ENCODE measurements at places on chromosomes 4 and X.

DNA sequence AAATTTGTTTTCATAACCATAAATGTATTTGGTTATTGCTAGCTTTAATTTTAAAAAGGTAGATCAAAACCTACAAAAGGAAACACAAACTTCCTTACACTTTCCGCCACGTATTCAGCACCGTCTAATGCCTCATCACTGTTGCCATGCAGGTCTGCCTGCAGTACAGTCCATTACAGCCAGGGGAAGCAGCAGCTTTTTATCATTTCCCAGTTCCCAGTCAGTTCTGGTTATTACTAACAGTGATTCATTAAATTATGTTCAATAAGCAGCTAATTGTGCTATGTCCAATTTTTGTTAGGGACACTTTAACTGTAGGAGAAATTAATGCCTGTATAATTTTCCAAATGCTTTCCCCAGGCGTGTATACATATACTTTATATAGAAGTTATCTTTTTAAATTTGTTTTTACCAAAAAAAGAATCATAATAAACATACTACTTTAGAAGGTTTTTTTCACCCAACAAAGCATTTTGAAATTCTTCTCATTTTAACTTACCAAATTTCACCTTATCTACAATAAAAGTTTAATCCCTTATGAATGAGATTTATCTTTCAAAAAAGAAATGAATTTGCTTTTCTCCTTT lies 93.3 kb downstream of the ANXA3 start:
- DNase-seq: no peak

DNA sequence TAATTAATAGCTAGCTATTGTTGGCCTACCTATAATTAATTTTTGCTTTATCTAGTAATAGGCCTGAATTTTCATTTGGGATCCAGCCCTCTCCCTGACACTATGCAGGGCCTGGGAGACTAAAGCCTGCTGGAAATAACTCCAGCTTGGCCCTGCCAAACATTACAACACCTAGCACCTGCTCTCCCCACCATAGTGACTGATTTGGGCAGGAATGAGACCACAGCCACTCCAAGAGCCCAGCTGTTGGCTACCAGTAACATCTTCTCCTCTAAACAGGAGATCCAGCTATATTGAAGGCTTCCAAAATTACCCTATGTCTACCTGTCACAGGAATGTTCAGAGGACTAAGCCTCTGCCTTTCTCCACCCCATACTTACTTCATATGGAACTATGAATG lies 225.1 kb downstream of the IDS start:
- DNase-seq: no peak

DNA sequence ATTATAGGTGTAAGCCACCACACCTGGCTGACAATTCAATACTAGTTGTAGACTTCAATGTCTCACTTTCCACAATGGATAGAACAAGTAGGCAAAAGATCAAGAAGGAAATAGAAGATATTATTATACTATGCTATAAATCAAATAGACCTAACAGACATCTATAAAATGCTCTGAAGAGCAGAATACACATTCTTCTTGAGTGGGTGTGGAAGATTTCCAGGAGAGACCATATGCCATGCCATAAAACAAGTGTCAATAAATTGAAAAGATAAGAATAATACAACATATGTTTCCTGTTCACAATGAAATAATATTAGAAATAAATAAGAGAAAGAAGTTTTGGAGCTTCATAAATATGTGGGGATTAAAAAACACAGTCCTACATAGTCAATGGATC lies 179.3 kb upstream of the AMOT start:
- DNase-seq: no peak

- DNase-seq: no peak
These were observed 34.1 kb downstream of the SETD7 start for GRCh38 chr4:139521754-139522401.

DNA sequence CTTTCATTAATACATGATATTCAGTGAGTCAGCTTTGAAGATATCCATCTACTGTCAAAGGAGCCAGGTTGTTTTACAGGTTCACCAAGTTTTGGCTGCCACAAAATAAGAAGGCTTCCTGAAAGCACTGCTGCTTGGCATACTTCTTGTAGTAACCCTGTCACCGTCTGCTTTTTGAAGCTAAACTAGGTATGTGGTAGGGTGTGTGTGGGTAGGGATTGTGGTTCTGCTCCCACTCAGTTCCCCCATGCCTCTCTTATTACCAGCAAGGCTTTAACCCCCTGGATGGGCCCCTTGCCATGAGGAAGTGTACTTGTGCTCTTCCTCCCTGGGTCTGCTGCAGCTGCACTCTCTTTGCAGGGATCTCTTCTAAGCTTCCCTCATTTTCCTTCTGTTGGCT lies 191.2 kb downstream of the BANK1 start:
- no peak for DNase-seq

DNA sequence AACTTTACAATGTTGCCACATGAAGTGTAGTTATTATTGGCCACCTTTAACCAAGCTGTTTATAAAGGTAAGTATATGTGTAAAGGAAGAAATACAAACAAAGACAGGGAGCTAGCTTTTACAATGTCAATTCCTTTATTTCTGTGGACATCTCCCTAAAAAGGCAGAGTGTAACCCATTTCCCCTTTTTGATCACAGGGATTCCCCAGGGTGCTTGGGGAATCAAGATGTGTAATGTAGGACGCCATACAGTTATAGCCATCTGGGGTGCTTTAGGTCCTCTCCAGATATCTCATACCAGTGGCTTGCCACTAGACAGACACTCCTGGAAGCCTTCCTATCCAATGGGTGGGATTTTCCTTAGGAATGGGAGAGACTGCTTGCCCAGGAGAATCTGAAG lies 4.2 kb upstream of the CUL4B start:
- no peak for DNase-seq

DNA sequence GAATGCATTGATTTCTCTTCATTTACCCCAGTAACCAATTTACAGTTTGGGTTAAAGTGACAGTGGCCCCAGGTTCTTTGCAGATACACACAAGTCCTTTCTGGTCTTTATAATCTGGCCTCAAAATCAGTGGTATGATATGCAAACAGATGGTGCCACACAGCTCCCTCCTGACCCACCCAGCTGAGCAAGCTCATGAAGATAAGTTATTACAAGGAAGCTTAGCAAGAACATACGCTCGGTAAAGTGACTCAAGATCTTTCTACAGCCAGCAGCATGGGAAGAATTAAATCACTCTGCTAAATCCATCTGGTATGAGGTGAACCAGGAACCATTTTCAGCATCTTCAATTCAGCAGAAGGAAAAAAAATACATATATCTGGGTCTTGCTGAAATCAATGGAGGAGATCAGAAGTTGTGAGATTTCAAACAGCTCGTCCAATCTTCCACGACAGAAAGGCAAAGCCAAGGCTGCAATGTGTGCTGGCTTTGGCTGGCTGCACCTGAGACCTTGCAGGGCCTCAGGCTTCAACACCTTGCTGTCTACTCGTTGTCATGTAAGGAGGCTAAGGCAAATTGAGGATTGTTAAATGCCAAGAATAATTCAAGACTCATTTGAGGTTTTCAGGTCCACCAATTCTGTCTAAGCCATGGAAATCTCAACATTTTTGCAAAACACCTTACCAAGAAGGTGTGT lies 28.2 kb downstream of the SEL1L3 start:
- no peak for DNase-seq

DNA sequence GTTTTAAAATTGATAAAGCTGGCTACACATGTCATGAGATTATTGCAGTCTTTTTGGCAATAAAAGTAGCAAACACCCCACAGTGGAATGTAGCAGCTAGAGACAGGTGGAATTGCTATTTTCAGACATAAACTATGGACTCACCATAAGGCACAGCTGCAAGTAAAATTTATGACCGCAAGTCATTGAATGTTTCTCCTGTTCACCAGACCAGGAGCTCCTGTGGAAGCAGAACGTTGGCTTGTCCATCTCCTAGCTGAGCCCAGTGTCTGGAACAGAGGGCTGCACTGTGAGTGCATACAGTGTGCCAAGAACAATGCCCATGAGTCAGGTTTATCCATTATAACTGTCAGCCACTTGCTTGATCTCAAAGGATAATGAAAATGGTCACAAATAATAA lies 538.2 kb downstream of the INPP4B start:
- no peak for DNase-seq

DNA sequence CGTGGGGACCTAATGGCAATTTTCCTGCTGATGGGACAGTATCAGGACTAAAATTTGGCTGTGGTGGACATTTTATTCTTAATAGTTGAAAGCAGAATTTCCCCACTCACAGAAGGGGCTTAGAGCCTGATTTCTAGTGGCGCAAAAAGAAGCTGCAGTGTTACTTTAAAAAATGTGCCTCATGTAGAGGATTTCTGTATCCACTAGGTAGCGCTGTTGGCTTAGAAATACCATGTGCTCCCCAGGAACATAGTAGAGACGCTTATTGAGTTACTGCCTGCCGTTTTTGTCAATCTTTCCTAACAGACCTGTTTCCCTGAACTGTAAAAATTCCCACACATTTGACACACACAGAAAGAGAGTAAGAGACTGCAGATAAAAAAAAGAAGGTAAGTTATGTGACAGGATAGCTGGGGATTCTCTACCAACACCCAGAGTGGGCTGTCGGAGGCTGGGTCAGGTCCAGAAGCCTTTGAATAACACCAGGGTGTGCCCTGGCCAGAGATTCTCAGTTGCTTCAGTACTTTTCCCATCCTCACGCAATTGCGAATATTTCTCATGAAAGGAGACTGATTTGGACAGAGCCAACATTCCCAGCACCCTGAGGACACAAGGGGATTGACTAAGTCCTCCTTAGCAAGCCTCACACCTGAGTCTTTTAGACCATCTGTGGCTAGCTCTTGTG lies 88.4 kb downstream of the ZXDA start:
- peak; percentile 13 for DNase-seq

DNA sequence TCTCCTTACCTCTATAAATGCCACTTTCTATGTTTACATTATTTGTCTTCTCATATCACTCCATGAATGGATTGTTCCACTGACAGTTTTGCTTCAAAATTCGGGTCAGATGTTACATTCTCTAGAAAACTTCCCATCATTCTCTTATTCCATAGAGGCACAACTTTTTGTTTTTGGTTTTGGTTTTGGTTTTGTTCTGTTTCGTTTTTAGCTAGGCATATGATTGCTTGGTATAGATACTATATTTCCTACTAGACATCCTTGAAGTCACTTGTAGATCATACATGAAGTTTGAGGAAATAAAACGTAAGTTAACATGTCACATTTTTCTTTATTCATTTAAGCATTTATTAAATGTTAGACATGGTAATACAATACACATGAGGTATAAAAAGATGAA lies 961.0 kb downstream of the PCDH18 start:
- DNase-seq: no peak

GRCh38 chrX:134636851-134637250 lies 21.4 kb downstream of the PLAC1 start:
- DNase-seq: no peak

DNA sequence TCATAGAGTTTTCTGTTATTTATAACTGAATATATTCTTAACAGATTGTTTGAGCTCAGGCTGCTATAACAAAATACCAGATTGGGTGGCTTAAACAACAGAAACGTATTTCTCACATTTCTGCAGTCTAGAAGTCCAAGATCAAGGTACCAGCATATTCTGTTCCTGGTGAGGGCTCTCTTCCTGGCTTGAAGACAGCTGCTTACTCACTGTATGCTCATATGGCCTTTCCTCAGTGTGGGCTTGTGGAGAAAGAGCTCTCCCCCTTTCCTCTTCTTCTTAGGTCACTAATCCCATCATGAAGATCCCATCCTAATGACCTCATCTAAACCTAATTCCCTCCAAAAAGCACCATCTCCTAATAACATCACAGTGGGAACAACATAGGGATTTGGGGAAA lies 117.8 kb downstream of the RASGEF1B start:
- no peak for DNase-seq

- no peak for DNase-seq
These were observed 20.6 kb downstream of the SLC39A8 start for GRCh38 chr4:102324730-102325129.

DNA sequence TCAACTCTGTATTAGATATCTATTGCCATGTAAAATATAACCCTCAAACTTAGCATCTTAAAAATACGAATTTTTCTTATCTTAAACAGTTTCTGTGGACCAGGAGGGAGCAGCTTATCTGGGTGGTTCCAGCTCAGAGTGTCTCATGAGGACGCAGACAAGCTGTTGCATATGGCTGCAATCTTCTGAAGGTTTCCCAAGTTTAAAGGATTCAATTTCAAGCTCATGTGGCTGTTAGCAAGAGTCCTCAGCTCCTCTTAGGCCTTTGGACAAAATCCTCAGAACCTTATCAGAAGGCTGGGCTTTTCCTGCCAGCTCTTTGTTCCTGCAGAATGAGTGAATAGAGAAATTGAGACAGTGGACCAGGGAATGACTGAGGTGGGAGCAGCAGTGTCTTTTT lies 2.8 kb upstream of the CTSO start:
- DNase-seq: no peak

DNA sequence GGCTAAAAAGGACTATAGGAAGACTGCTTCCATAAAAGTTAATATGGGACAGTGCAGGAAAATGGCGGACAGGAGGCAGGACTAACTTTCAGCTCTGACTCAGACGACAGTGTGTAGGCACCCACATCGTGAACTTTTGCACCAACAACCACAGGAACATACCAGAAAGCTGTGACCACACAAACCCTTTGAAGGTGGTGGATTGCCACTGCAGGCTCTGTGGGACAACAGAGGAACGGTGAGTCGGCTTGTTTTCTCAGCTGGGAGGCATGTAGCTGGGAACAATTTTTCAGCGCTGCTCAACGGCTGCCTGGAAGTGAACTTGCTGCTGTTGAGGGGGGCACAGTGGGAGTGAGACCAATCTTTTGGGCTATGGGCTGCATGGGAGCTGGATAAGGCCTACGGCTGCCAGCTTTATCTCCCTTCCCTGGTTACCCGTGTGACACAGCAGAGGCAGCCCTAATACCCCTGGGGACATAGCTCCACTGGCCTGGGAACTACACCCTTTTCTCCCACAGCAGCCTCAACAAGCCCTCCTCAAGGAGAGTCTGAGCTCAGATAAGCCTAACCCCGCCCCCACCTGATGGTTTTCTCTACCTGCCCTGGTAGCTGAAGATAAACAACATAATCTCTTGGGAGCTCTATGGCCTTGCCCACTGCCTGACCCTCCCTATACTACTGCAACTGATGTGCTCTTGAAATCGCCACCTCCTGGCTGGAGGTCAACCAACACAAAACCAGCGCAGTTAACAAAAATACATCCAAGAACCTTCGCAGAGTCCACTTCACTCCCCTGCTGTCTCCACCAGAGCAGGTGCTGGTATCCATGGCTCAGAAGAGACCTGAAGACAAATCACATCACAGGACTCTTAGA lies 1537.0 kb downstream of the C4orf33 start:
- DNase-seq: no peak

- no peak for DNase-seq
These were observed 4.5 kb downstream of the FAM47E start for GRCh38 chr4:76256032-76256431.

GRCh38 chr4:94256144-94256783 lies 48.6 kb downstream of the SMARCAD1 start:
- no peak for DNase-seq

DNA sequence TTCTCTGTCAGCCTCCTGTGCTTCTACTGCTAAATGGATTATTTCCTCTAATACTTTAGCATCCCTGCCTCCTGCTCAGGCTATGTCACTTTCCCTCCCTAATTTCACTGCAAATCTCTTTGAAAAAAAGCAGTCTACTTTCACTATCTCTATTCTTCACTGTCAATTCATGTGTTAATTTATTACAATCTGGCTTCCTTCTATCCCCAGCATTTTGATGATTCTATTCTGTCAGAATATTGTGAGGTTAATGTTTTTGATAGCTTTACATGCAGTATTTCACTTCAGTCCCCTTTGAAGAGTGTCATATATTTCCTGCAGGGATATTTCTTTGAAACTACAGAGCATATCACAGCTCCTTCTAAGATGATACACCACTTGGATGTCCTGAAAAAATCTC lies 203.2 kb downstream of the GRID2 start:
- no peak for DNase-seq
